NCI-H526 (cell line): ENCODE measurements at places on chromosomes 2 and 18.

- no peak for DNase-seq
These were observed 31.9 kb upstream of the EML4 start for GRCh38 chr2:42137125-42137841.

- DNase-seq, result no peak
These were observed 45.6 kb upstream of the SELENOI start for GRCh38 chr2:26300234-26300925.

DNA sequence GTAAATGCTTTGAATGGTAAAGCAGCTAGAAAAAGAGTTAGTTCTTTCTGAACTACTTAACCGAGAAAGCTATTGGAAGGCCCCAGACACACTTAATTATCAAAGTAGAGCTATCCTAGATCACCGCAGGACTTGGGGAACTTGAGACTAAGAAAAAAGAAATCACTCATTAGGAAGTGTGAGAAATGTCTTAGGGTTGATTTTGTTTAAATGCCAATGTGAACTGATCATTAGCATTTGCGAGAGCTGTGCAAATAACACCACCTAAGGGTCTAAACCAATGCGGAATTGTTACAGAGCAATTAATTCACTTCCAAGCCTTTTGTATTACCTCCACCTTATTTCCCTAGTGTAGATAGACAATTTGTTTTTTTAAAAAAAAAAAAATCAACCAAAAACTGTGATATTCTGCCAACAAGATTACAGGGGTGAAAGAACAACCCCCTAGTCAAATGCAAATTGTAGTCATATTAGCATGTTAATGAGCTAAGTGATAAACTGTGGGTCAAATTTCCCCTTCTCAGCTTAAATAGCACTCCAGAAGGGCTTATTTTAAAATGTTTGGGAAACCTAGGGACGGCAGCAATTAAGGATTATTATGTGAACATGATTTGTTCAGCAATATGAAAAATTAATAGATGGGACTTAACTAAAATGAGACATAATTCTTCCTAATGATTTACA, 246.2 kb upstream of the STON1 start:
- no peak for DNase-seq

DNA sequence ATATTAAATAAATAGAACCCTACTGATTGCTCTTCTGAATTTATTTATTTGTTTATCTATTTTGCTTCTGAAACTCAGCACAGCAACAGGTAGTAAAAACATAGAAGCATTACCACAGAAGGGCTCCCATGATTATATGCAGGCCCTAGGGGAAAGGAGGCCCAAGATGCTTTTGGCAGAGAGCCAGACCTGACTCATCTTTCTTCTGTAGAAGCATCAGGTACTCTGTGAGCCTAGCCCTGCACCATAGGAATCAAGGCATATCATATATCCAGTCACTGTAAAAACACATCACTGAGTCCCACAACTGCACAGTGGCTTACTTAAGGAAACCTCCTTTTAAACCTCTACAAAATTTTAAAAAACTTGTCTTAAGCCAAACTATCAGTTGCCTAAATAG, 1.8 kb downstream of the SCN9A start:
- DNase-seq, result peak; percentile 61

GRCh38 chr2:43207553-43208300, 18.7 kb downstream of the ZFP36L2 start:
- no peak for DNase-seq

- DNase-seq, result no peak
These were observed at the start of gene PSD4 for GRCh38 chr2:113173542-113174375. TSS of gene PSD4 (plus strand) at chr2:113173971. CDS start at chr2:113182457, 8,486 bp downstream.

GRCh38 chr2:40242315-40242714, 209.6 kb downstream of the SLC8A1 start:
- DNase-seq, result no peak

- peak; percentile 3 for DNase-seq
These were observed 22.4 kb upstream of the RMP24 start for GRCh38 chr18:35949903-35950627.

DNA sequence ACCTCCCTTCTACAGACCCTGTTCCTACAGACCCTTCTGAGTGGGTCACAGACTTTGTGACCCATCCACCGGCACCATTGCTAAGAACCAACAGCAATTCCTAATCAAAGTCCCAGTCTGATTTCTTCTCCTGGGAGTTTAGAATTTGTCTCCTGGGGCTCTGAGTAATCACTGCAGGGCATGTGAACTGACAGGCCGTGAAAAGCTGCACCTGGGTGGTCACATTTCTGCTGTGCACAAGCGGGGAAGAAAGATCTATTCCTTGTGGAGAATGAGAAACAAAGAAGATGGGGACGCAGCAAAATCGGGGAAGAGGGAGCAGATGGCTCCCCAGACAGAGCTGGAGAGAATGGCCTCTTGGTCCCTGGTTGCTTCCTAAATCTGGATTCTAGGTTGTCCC, 151.0 kb downstream of the ARL4C start:
- DNase-seq, result no peak

DNA sequence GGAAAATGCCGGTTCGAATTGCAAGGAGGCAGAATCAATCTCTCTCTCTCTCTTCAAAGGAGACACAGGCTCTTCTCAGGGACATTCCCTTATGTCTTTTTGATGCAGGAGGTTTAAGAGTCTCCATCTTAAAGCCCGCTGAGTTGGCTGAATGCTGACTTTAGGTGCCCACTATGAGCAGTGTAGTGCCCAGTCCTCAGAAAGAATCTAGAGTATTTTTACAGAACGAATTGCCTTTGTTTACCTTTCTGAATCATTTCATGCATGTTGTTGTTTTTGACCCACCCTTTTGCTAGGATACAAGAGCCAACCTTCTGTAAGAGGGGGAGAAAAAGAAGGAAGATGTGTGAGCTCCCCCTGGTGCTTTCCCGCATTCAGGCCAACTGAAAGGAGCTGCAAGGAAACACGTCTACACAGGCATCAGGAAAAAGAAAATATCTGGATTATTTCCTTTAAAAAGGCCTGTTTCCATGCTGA, 193.5 kb upstream of the TCF4 start:
- DNase-seq, result peak; percentile 74

DNA sequence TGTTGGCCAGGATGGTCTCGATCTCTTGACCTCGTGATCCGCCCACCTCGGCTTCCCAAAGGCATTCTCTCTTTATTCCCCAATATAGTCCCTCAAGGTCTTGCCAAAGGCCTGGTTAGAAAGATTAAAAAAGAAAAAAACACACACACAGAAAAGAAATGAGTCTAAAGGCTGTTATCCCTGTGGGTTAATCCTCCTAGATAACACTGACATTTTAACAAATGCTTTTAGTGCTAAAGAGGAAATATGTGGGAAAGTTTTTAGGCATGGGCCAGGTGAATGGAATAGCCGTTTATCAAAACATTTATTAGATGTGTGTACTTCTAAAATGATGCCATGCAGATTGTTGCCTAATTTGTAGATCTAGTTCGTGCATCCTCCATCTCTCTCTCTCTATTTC, 261.6 kb upstream of the FN1 start:
- DNase-seq, result no peak

GRCh38 chr2:124178719-124179118, 153.6 kb downstream of the CNTNAP5 start:
- DNase-seq, result no peak

GRCh38 chr2:171879865-171880264, 14.2 kb downstream of the SLC25A12 start:
- no peak for DNase-seq

DNA sequence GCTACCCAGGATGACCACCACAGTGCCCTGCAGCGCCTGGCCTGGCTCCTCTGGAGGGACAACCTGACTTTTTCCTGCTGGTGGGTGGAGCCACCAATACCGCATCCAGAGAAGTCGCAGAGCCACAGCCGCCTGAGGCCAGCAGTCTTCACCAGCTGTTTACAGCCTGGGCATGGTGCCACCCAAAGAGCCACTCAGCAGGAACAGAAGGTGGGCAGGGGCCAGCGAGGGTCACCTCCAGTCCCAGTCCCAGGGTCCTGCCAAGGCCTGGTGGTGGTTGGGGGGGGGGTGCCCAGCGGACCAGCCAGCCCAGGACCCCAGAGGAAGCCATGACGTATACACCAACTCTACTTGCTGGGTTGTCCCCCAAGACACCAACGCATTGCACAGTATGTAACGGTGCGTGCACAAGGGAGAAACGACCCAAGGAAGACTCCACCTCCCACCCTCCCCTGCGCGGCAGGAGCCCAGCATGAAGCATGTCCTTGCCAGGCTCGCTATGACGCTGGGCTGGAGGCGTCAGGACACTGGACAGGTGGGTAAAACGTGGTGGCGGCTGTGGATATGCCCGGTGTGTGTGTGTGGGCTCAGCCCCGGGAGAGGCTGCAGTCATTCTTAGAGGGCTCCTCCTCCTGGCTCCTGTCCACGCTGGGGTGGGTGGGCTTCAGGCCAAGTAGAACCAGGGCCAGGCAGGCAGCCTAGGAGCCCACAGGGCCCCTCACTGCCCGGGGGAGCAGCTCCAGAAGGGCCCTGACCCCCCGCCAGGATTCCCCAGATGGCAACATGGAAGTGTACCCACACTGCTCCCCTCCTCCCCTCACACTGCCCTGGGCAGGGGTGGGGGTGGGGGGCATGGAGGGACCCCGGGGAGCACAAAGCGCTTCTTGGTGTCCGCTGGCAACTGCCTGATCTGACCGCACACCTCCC, 49.3 kb downstream of the HS6ST1 start:
- no peak for DNase-seq

DNA sequence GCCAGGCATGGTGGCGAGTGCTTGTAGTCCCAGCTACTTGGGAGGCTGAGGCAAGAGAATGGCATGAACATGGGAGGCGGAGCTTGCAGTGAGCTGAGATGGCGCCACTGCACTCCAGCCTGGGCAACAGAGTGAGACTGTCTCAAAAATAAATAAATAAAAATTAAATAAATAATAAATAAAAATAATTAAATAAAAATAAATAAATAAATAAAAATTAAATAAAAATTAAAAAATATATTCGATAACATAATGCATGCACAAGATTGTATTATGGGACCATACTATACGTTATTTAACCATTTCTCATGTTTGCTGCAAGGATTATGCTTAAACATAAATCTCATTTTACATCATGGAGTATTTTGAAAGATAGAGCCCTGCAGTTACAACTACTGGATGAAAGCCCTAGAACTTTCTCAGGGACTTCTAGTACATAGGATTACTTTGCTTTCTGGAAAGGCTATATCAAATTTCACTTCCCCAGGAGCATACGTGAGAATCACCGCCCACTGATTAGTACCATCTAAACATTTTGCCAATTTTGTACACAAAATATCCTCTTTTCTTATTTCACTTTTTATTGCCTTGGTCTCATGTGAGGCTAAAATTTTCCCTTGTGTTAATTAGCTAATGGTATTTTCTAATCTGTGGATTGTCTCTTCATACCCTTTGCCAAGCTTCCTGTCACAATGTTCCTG, 234.3 kb upstream of the LYPD1 start:
- DNase-seq, result no peak

DNA sequence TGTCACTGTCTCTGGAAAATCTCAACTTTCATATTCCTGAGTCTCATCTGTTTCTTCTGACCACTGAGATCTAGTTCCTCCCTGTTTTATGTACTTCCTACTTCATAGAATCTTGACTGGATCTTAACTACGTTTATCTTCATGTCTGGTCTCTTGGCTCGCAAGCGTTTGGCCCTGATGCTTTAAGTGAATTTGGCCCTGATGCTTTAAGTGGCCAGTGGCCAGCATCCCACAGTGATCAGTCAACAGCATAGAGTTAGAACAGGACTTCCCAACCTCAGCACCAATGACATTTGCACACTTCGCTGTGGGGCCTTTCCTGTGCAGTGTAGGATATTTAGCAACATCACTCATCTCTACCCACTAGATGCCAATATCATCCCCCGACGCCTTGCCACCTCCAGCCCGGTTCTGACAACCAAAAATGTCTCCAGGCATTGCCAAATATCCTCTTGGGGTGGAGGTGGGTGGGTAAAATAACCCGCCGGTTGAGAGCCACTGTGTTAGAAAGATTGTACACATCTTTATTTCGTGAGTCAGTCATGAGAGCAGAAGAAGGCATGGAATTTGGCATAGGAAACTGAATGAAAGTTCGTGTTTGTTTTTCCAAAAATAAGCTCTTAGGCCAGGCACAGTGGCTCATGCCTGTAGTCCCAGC, 12.2 kb downstream of the TM4SF20 start:
- DNase-seq, result no peak

- no peak for DNase-seq
These were observed 566.2 kb downstream of the GALR1 start for GRCh38 chr18:77815666-77816338.

GRCh38 chr2:23624378-23624777, 239.4 kb downstream of the KLHL29 start:
- DNase-seq, result no peak

DNA sequence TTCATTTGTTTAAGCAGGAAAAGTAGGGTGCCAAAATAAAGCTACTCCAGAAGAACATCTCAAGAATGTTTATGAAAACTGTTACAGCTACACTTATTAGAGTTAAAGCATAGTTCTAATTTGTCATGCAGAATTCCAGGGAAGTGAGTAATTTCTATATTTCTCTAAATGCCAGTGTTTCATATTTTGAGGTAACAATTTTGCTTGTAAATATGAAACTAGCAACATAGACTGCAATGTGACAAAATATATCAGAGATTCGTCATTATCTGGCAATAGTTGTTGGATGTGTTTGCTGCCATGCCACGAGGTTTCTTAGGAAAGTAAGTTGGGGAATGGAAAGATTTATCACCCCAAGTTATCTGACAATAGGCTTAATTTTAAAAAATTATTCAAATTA, 424.1 kb upstream of the ZEB2 start:
- no peak for DNase-seq

DNA sequence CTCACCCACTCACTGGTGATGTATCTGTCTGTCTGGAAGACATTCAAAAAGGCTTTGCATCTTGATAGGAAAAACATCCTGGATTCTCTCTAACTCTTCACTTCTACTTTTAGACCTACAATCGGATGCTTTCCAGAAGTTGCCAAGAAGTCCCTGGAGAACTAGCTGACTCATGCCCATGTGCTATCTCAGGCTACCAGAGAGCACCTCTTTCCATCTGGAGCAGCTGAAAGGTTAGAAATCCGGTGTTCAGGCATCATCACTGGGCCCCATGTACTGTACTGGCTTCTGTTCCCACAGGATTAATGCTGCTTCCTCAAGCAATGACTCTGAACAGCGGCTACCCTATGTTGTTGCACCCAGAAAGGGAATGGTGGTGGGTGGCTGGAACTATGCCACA, 259.0 kb downstream of the NBAS start:
- no peak for DNase-seq
